ENCODE measurements at places on chromosomes 12 and 14.

DNA sequence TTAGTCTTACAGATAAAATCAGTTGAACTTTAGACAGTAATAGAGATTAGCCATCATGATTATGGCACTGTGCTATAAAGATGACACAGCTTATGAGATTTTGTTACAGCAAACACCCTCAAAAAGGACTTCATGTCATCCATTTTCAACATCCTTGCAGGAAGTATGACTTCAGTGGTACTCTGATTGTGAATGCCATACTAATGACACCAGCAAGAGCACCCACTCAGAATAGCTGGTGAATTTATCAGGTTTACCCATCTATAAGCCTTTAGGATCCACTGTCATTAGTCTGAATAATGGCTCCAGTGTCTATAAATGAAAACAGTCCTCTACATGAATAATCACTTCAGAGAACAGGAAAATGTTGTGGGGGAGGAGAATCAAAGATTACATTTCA lies 615.2 kb downstream of the RPS29 start:
- no peak for DNase-seq

DNA sequence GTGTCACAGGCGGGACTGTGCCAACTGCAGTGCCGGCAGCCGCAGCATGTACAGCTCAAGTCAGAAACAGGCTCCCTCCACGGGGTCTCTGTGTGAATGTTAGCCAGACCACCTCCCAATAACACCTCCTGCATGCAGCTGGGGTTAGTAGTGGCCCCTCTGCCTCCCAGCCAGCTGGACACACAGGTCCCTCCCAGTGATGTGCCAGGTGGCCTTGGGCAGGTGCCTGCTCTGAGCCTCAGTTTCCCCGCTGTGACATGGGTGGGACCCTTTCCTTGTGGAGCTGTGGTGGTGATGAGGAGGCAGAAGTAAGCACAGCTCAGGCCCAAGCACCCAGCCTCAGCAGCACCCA lies 139.9 kb downstream of the ADGRD1 start:
- DNase-seq = no peak

DNA sequence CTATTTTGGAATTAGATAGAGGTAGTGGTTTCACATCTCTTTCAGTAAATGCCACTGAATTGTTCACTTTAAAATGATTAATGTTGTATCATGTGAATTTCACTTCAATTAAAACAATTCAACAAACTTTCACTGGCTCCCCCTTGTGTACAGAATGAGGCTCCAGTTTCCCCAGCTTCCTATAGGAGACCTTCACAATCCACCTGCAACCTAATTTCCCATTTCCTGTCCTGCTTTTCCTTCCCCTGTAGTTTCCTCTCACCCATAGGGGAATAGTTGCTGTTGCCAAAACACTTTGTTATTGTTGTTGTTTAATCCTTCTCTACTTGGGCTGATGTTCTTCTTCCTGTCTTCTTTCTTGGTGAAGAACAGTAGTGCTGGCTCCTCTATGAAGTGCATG lies 59.8 kb downstream of the NPAS3 start:
- peak; percentile 15 for DNase-seq

GRCh38 chr14:44626423-44626822 lies 119.3 kb upstream of the FSCB start:
- DNase-seq = no peak

GRCh38 chr12:27293463-27293862 lies 39.2 kb upstream of the BMAL2 start:
- no peak for DNase-seq
